ENCODE measurements at places on chromosomes 5 and 9.

DNA sequence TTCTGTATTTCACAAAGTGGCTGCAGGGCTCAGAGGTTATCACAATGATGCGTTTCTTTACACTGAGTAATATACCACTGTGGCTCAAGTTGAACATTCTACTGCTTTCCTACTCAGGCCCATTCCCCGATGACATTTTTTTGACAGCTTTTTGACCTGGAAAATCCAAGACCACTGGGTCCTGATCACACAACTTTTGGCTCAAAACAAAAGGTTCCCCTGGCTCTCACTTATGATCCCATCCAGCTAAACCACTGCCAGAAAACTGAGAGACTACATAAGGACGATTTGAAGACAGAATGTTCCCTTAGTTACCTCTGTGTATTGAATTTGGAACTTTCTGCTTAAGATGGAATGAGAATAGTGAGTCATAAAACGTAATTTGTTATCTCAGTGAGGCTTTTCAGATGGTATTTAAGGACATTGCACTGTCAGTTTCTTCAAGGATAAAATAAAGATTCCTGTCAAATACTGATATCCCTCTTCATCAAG, 78.0 kb upstream of the FBXL7 start:
- DNase-seq: no peak

- DNase-seq: no peak
Measured at GRCh38 chr9:91817493-91818224, 132.4 kb downstream of the ROR2 start.

DNA sequence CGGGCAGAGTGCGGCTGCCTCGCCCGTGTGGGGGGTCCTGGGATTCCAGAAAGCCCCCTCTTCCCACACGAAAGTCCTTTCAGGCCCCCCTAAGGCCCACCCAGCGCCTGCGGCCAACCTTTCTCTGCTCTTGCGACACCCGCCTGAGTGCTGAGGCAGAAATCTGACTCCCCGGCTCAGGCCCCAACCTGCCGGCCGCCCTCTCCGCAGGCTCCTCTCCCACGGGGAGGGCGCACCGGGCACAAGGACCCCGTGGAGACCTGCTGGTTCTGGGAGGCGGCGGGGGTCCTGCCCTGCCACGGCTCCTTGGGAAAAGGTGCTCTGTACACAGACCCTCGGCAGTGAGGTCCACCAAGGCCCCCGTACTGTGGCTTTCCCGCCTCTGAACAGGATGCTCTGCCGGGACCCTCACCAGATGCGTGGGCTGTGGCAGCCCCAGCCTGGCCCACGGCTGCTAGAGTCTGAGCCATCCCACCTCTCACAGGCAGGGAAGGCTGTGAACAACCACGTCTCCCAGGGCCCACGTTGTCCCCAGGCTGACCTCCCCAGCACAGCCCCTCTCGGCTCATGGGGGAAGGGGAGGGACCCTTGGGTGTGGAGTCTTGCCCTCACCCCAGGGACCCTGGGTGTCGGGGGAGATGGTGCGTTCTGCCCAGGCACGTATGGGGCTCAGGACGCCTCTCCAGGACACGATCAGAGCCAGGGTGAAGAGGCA, 41.5 kb upstream of the EGFL7 start:
- DNase-seq: no peak

GRCh38 chr5:149807176-149807575, 77.1 kb downstream of the PPARGC1B start:
- no peak for DNase-seq

DNA sequence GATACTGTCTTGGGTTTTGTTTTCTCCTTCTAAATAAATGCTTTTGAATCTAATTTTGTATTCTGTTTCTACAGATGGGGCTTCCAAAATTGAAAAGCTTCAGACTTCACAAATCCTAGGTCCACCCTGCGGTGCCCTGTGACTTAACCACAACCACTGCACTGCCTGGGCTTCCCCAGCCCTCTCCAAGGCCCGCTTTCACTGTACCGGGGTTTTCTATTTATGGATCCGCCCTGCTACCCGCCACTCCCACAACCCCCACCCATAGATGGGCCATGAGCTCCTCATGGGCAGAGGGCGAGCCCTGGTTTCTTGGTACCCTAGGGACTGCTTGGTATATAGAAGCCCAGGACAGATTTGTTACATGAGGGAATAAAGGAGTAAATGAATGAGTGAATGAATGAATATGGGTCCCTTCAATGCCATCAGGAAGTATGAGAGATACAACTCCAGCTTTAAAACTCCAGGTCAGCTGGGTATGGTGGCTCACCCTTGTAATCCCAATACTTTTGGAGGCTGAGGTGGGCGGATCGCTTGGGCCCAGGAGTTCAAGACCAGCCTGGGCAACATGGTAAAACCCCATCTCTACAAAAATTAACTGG, 39.8 kb upstream of the NEK6 start:
- DNase-seq: no peak

DNA sequence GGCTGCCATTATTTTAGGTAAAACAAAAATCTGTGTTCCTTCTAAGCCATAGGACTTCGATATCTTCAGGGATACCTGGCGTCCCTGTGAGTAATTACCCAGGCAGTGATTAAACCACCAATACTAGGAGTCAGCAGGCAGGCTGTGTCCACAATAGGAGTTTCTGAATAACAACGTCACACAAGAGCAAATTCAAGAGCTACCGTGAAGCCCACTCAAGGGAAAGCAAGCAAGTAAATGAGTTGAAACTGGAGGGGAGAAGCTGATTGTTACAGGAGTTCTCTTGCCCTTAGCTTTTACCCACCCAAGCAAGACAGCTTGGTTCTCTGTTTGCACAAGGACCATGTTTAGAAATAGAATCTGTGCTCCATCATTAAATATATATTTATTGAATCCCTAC, 50.8 kb downstream of the SEMA5A start:
- DNase-seq: no peak

GRCh38 chr9:32839013-32839885, 55.9 kb downstream of the TMEM215 start:
- DNase-seq: no peak

GRCh38 chr5:124744170-124744971, 2.1 kb downstream of the ZNF608 start:
- DNase-seq: no peak

- peak; percentile 21 for DNase-seq
Measured at GRCh38 chr5:110441035-110441434, 285.4 kb downstream of the TMEM232 start.

DNA sequence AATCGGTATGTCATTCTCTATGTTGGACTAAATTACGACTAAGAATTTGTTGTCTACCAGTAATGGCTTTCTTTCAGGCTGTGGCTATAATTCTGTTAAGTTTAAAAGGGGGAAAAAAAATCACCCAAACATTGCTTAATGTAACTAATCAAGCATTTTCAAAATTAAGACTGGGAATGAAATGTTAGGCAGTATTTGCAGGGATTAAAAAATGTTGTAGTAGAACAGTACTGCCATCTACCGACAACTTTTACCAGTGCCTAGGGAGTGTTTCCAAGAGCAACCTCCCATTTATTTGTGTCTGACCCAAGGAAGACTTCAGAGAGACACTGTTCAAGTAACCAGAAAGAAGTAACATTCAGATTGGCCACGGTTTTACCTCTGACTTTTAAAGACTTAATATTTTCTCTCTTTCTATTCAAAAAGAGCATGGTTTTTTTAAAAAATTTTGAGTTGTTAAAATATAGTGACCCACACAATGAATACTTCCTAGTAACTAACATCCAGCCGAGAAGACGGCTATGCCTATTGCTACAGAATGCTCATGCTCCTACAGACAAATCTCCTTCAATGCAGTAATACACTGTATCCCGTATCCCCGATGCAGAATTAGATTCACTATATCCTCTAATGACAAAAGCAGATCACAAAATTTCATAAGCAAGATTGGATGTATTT, 92.4 kb downstream of the ARL15 start:
- DNase-seq: peak; percentile 27

DNA sequence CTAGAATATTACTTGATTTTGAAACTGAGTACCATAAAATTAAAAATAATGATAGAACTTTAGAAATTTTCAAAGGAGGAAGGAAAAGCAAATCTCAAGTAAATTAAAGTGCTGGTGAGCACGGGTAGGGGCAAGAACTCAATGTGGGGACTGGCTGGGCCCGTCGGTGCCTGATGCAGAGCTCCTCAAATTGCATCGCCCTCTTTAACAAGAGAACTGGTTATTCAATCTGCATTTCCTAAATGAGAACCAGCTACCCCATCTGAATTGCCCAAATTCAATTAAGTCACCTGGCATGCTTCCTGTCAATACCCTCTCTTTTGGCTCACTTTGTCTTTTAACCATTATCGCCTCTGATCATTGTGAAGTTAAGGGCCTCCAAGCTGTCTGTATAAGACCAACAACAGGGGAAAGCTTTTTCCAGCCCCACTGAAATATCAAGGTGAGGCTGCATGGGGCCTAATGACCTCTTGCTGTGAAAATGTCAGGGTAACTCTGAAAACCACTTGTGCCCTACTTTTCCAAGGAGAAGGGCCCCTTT, 316.7 kb downstream of the SLIT3 start:
- no peak for DNase-seq

DNA sequence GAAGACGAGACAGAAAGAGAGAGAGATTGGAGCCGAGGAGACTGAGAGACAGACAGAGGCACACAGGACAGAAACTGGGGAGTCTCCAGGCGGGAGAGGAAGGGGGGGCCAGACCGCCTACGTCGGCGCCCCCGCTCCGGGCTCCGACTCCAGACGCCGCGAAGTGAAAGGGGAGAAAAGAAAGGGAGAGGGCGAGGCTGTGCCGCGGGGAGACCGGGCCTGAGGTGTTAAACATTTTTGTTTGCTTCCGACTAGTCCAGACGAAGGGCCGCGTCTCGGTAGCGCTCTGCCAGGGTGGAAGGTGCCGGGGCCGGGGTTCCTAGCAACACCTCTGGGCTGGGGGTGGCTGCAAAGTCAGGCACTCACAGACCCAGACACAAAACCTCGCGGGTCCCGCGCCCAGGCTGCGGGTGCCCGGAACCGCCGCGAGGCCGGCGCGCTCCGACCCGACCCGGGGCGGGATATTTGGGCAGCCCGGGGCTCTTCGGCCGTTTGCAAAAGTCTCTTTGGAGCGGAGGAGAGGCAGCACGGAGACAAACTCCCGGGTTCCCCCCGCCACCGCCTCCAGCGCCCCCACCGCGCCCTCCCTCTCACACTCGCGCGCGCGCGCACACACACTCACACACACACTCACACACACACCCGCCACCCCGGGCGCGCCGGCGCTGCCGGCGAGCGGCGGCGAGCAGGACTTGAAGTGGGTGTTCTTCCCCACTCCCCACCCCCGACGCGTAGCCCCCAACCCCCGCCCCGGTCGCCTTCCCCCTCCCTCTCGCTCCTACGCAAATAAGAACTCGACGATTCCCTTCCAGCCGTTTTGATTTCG, 626 bp upstream of the FST start:
- peak; percentile 32 for DNase-seq

DNA sequence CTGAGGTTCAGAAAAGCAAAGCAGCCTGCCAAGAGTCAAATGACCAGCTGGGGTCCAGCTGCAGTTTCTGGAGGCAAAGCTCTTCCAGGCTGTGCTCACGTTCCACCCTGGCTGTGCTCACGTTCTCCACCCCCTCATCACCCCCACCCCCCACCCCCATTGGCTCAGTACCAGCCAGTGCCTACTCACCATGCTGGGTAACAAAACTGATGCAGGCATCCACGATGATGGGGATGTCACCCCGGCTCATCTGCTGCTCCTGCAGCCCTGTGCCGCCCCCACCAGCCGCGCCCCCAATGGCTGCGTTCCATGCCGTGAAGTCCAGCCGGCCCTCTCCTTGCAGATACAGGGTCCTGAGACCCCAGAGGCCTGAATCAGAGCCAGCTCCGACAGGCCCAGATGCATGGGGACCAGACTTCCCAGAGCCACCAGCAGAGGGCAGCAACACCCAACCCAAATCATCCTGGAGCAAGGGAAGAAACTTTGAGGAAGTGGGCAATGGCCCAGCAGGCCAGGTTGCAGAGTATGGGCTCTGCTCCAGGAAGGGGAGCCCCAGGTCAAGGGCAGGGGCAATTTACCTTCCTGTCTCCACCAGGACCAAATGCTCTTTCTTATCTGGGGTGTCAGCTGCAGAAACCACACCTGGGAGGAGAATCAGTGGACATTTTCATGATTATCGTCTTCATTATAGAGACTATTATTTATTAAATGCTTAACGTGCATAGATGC, 13.7 kb upstream of the FCHSD1 start:
- peak; percentile 84 for DNase-seq

- DNase-seq: no peak
Measured at GRCh38 chr5:36743891-36744772, 132.4 kb upstream of the NIPBL start.

DNA sequence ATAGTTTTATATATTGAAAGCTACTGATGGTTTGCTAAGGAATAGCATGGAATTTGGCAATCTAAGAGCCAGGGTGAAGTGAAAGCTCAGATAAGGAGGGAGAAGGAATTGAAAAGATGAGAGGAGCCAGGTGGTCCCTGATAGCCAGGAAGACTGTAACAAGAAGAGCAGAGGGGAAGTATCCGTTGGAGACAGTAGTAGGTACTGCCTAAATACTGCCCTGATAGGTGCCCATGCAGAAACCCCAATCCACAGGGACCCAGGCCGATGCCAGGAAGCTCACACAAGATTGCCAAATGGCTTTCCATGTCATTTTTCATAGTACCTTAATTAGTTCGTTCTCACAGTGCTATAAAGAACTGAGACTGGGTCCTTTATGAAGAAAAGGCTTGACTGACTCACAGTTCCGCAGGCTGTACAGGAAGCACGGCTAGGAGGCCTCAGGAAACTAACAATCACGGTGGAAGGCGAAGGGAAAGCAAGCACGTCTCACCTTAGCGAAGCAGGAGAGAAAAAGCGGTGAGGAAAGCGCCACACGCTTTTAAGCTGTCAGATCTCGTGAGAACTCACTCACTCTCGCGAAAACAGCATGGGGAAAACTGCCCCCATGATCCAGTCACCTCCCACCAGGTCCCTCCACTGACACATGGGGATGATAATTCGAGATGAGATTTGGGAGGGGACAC, 13.0 kb downstream of the ACTL7B start:
- no peak for DNase-seq

DNA sequence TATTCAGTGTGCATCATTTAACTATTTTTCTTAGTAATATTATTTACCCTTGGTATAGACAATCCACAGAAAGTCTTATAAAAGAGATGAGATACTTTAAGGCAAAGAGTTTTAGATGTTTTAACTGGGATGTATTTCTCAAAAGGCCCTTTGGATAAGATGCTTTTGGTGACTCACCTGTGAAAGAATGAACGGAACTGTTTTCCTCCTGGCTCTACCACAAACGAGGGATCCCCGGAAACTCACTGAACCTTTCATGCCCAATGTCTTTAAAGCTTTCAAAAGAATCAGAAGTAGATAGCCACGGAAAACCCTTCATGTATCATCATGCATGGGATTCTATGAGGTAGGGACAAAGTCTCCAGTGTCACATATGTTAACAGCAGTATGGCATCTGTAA, 1.6 kb downstream of the ZNF782 start:
- no peak for DNase-seq

GRCh38 chr9:130446101-130446861, 1.5 kb downstream of the ASS1 start:
- DNase-seq: no peak
